ENCODE measurements at places on chromosomes 7 and 10. TPM values are rescaled to one million over a fixed set of nuclear protein-coding genes. Genes with fewer than 3 reads are reported as not detected.

GIMAP7 gene
- not detected for total RNA-seq

TMEM139 gene
- total RNA-seq: 3.7 TPM

TMEM72 gene
- total RNA-seq: not detected

PRRT4 gene
- total RNA-seq: 0.13 TPM

CPA1 gene
- total RNA-seq: not detected

MYH16 gene
- 0.53 TPM for total RNA-seq

NAT16 gene
- not detected for total RNA-seq

STK31 gene
- 0.26 TPM for total RNA-seq

SNCG gene
- total RNA-seq: 25.5 TPM

LEP gene
- under 0.01 TPM for total RNA-seq

LRRD1 gene
- 0.13 TPM for total RNA-seq

BTBD16 gene
- 0.26 TPM for total RNA-seq

SLC13A1 gene
- total RNA-seq: not detected

LANCL2 gene
- 11.0 TPM for total RNA-seq

SPDYE2B gene
- not detected for total RNA-seq

OPALIN gene
- total RNA-seq: not detected

GCK gene
- 0.53 TPM for total RNA-seq

PLAU gene
- 26.3 TPM for total RNA-seq

GDF10 gene
- not detected for total RNA-seq

ZNF485 gene
- 4.7 TPM for total RNA-seq

SPDYE18 gene
- total RNA-seq: 0.13 TPM

CALCR gene
- total RNA-seq: not detected

CXCL12 gene
- under 0.01 TPM for total RNA-seq

PPP1R17 gene
- not detected for total RNA-seq

NRG3 gene
- total RNA-seq: not detected

CCL26 gene
- not detected for total RNA-seq

GPR15LG gene
- total RNA-seq: 0.53 TPM

EZH2 gene
- total RNA-seq: 6.6 TPM

SPAM1 gene
- total RNA-seq: not detected

CAMK2B gene
- not detected for total RNA-seq

ANAPC16 gene
- total RNA-seq: 166 TPM

Data from bronchial epithelial cell (primary cell).